ENCODE measurements at places on chromosomes 11 and 22. TPM values are rescaled to one million over a fixed set of nuclear protein-coding genes. Genes with fewer than 3 reads are reported as not detected.
A peak's percentile ranks its signal among the peaks of the same experiment; 100 is the strongest.

- peak; percentile 4 for DNase-seq
Observed at GRCh38 chr11:2760196-2760871, 60.5 kb upstream of the KCNQ1OT1 start.

DNA sequence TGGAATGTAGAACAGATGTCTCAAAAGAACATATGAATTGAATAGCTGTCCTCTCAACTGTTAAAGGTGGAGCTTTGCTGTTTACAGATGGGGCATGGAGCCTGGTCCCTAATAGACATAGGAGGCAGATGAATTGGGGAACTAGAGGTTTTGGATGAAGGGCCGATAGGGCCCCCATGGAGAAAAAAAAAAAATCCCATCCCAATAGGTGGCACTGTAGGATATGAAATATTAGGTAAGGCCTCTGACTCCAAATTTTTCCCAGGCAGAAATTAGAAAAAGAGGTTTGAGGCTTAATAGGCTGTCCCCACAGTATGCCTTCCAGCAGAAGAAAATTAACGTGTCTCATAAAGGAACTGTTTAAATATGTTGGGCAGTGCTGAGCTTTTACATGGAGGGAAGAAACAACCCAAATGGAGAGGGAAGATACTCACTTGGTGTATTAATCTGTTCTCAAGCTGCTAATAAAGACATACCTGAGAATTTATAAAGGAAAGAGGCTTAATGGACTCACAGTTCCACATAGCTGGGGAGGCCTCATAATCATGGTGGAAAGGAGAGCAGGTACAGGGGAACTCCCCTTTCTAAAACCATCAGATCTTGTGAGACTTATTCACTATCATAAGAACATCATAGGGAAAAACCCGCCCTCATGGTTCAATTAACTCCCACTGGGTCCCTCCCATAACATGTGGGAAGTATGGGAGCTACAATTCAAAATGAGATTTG, 30.1 kb upstream of the TMEM45B start:
- no peak for DNase-seq

- DNase-seq = no peak
Observed at GRCh38 chr11:266676-267439, 11.3 kb upstream of the NLRP6 start.

DNA sequence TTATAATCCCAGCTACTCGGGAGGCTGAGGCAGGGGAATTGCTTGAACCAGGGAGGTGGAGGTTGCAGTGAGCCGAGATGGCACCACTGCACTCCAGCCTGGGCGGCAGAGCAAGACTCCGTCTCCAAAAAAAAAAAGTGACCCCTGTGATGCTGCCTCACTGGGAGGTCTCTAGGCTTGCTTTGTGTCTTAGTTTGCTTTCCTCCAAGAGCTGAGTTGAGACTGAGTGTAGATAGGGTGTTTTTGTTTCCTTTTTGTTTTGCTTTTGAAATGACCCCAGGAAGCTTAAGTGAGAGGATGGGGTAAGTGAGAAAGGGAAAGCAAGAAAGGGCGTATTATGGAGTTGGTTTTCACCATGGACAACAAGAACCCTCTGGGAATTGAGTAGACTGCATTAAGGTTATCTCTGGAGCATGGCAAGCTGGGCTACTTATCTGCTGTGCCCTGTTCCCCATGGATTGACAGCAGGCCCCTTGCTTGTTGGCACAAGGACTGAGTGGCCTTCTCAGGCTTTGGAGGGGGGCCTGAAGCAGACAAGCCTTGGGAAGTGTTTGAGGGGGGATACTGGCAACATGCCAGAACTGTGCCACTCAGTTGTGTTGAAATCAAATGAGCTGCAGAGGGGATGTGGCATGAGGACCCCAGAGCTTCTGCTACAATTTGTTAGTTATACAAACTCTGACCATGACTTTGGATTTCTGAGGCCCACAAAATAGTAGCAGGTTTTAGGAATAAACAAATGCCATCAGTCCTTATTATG, 300.6 kb upstream of the C11orf87 start:
- DNase-seq = no peak

DNA sequence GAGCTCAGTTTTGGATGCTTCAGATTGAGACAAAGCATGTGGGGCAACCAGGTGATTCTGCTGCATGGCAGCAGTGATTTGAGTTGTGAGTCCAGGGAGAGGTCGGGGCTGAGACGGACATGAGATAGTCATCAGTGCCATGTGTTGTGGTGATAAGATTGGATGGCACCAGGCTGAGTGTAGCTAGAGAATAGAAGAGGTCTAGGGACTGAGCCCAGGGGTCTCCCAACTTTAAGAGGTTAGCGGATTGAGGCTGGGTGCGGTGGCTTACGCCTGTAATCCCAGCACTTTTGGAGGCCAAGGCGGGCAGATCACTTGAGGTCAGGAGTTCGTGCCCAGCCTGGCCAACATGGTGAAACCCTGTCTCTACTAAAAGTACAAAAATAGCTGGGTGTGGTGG, 6.3 kb upstream of the CTSD start:
- DNase-seq = no peak

DNA sequence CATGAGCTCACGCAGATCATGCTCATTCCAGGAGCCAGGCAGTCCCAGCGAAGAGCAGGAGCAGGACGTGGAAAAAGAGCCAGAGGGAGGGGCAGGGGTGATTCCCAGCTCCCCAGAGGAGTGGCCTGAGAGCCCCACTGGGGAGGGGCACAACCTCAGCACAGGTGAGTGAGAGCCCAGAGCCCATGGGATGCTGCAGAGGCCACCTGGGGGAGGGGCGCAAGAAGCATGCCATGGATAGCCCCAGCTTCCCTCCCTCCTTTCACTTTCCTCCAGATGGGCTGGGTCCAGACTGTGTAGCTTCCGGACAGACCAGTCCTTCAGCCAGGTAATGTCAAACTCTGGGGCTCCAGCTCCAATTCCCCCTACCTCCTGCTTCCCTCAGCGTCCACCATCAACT, 6.2 kb downstream of the SMTNL1 start:
- no peak for DNase-seq

- DNase-seq = no peak
Observed at GRCh38 chr22:25006354-25006753, 53.8 kb downstream of the KIAA1671 start.

DNA sequence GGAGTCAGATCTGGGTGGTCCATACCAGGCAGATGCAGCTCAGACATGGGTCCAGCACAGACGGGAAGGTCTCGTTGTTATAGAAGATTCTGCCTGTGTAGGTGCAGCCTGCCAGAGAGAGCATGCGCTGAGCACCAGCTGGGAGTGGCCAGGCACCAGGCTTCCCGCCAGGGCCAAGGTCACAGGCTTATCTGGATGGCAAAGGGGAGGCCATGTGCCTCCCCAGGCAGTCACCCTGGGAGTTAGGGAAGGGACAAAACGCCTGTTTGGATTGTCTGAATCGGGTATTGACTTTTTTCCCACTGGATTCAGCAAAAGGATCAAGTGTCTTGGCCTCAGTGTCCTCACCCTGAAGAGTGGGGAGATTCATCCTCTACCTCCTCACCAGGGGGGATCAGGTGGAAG, 26.5 kb downstream of the PGA5 start:
- no peak for DNase-seq

DNA sequence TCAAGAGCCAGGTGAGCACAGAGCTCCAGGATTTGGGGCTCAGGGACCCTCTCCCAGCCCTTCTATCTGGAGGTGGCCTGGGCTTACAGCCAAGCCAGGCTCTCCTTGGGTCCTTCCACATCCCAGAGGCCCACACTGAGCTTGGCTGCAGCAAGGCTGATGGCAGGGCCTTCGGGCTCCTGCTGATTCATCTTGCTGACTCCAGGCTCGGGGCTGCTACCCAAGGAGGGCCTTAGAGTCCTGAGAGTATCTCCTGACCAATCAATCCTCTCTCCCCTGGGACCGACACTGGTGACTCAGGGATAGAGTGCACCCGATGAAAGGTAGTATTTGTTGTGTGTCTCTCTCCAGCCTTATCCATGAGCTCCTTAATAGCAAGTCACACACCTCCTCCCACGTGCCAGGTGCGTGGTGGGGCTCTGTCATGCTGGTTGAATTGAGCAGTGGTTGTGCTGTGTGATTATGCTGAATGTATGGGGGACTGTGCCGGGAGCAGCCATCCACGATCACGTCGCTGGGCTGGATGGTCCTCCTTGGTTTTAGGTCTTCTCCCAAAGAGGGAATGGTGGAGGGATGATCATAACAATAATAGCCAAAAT, 62.3 kb downstream of the GRIK4 start:
- DNase-seq = no peak

SERPING1 gene
- total RNA-seq = 906 TPM

RCOR2 gene
- not detected for total RNA-seq

SEC14L3 gene
- not detected for total RNA-seq

HTR3B gene
- not detected for total RNA-seq

MS4A6E gene
- not detected for total RNA-seq

DNA sequence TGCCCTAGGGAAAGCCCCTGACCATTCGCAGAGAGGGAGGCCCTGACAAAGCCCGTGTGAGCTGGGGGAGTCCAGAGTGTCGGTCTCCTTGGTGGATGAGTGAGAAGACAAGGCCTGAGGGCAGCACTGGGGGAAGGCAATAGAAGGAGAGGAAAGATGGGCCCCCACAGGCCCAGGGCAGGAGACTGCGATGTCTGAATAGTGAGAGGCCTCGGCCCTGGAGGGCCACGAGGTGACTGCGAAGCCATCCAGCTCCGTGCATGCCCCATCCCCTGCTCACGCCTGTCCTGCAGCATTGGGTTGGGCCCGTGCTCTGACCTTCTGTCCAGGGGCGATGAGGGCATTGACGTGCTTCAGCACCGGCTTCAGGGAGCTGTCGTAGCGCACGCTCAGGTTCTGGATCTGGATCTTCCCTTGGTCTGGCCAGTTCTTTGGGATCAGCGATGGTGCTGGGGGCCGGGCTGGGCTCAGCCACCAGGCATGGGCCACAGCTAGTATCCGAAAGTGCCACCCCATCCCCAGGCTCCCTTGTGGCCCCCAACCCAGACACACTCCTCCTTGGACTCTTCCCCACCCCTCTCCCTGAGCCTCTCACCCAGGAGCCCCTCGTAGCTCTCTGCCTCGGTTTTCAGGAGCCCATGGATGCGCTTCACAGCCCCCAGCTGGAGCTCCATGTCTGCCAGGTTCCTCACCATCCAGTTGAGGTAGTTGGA, 8.3 kb upstream of the KCNJ11 start:
- no peak for DNase-seq

DNA sequence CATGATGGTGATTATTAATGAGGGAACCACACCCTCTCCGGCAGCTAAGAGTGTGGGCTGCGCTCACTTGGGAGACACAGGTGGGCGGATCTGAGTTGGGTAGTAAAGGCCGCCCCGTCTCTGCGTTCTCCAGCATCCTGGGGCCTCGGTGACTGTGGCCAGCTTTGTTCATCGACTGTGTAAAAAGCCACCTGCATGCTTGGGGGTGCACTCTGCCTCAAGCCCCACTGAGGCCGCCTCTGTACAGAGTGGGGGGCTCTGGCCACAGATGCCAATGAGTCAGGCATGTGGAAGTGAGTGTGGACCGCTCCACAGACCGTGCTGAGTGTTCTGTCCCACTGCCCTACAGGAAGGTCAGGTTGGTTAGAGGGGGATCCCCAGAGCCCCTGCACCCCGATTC, 192.7 kb downstream of the SHANK2 start:
- no peak for DNase-seq

DNA sequence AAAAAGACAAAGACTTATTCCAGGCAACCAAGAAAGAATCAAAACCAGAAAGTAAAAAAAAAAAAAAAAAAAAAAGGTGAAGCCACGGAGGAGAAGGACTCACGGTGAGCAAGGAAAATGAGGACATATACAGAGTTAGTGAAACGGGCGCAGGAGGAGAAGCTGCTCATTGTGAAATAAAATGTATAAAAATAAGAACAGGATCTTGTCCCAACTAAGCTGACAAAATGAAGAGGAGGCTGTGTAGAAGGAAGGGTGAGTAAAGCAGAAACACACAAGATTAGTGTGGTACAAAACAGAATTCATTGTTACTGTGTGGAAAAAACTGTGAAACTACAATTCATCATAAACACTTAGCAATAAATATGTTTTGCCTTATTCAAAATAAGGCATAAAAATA, 7.6 kb downstream of the IL17REL start:
- DNase-seq = no peak

- DNase-seq = no peak
Observed at GRCh38 chr11:75350743-75351540, 519 bp downstream of the ARRB1 start.

GRCh38 chr22:43550672-43551071, 138.9 kb downstream of the MPPED1 start:
- no peak for DNase-seq

SBF2 gene
- 125 TPM for total RNA-seq

- DNase-seq = no peak
Observed at GRCh38 chr22:49229483-49230193, 598.0 kb downstream of the BRD1 start.

DNA sequence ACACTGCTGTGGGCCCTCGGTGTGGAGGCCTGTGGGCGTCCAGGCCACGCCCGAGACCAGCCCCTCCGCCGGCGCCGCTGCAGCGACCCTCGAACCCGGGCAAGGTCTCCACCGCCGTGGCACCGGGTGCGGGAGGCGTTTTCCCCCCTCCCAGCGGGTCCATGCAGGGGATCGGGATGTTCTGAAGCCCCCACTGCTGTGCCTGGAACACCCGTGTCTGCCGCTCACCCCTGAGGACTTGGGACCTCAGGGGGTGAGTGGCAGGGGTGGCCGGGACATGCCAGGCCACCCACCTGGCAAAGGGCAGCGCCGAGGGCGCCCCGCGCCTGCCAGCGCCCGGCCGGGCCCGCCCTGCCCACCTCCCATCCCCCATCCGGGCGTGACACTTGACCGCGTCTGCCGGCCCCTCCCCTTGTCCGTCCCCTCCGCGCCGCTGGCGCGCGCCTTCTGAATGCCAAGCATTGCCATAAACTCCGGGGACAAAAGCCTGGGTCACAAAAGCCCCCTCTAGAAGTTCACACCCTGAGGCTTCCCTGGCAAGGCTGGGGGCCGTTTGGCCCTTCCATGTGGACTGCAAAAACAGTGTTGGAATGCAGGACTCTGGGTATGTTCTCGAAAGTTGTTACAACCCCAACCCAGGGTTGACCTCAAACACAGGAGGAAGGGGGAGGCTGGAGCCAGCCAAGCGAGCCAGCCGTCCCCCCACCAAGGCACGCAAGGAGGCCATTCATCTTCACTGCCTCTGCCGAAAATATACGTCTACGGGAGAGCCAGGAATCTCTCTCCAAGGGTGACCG, 819 bp upstream of the KCNQ1OT1 start:
- DNase-seq = no peak

DNA sequence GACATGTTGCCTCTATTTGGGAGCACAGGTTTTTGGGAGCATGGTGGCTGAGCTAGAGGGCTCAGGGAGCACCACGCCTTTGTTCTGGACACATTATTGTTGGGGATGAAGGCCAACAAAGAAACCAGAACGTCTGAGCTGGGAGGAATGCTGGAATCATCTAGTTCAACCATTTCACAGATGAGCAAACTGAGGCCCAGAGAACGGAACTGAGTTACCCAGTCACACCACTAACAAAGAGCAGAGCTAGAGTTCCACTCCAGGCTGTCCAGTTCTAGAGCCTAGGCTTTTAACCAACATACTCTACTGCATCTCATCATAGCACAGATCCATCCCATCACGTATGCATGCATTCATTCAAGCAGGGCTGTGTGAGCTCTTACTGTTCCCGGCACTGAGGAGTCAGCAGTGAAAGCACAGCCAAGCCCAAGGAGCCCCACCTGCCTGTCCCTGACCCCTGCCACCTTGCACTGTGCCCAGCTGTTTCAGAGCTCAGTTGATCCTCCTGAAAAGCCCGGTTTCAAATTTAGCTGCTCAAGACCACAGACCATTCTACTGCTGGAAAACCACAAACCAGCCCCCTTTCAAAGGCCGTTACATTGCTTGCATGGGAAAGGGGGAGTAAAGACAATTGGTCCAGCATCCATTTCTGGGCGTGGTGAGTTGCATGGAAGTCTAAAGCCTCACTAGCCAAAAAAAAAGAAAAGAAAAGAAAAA, 16.9 kb upstream of the TCF20 start:
- DNase-seq = no peak

GLB1L3 gene
- not detected for total RNA-seq

CASP4 gene
- total RNA-seq = 286 TPM

Data from omental fat pad (tissue), 4 donors.